Anterior cingulate cortex (tissue), 58 donors: ENCODE measurements at places on chromosomes 13 and 19.

DNA sequence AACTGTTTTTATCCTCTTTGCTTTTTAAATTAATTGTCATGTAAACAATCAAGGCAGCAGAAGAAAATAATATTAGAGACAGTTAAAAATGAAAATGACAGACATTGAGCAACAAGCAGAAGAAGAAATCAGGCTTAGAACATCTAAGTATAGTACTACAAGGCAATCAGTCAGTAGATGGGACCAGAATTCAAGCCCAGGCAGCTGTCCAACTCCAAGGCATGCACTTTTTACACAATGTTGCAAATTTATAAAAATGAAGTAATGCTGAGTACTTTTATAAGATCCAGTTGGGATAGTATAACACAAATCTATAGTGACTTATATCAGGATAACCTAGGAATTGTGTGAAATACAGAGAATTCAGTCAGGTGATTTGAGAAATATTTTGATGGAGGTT, 2815.8 kb downstream of the PCDH9 start:
- no peak for DNase-seq

DNA sequence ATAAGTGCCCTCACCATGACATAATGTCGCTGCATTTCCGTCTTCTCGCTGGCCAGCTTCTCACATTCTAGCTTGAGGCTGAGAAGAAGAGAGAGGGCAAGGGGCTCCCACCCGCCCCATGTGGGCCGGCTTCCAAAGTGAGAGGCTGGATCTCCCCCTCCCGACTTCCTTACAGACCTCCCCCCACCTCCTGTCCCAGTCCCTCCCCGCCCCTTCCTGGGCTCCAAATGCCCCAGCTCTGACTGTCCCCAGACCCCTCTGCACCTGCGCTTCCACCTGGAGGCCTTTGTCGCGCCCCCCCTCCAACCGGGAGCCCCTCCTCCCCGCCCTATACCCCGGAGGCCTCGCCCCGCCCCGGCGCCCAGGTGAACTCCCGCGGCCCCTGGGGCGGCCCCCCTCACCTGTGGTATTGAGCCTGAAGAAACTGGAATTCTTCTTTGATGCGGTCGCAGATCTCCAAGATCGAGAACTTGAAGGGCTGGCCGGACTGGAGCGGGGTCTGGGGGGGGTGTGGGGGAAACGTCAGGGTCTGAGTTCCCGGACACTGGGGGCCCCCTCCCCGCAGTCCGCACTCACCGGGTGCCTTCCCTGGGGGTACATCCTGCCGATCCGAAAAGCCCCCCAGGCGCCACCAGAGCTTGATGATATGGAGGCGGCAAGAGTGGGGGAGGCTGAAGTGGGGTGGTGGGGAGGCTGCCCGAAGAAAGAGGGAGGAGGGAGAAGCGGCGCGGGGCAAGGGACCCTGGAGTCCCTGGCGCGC, 595 bp downstream of the TLE2 start:
- no peak for DNase-seq

- no peak for DNase-seq
Observed at GRCh38 chr13:27790523-27790922, 1.8 kb upstream of the GSX1 start.

- DNase-seq, result no peak
Observed at GRCh38 chr13:83470133-83470797, 412.0 kb downstream of the SLITRK1 start.

DNA sequence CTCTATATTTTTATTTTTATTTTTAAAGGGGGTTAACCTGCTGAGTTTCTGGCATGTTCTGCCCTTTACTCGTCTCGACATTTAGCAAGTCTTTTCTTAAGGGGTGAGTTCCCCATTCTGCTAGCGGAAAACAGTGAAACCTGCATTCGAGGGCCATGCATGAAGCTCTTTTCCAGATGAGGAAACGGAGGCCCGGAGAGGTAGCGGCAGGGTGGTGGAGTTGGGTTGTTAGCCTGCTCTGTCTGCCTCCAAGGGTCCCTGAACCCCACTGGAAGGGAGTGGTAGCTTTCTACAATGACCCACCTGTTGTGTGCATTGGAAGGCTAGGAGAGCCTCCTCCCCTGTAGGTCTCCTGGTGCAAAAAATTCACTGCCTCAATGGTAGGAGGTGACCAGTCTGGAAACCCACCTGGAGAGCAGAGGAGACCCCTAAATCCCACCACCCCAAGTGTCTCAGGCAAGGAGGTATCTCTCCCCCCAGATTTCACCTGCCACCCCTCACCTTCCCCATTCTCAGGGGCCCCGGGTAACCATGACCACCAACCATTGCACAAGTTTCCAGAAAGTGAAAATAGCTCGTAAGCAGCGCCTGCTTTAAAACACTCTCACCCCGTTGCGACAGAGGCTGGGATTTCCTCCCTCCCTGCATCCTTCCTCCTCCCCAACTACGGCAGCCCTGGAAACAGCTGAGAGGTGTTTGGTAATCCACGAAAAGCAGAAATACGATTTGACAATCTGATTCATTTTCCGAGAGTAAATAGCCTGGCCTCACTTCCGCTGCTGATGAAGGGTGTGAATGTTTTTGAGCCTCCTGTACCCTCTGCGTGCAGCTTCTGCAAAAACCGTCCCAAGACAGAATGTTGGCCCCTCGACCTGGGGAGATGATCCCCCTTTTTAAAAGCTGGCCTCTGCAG, 3.5 kb downstream of the KLF2 start:
- no peak for DNase-seq
